ENCODE measurements at places on chromosomes 6 and 20. TPM values are rescaled to one million over a fixed set of nuclear protein-coding genes. Genes with fewer than 3 reads are reported as not detected.

DNA sequence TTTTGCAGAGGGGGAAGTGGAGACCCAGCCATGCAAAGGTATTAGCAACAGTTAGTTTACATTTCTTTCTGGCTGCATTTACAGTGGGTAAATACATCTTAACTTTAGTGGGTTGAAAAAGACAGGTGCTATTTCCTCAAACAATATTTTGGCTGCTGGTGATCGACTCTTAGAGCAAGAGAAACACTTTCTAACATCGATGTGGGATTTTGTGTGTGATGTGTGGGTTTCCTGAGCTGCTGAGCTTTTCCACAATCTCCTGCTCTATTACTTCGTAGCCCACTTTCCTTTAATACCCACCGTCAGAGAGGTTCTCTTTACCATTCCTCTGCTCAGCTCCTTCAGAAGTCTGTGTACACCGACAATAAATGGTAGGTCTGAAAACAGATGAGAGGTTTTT lies 339.0 kb downstream of the NRN1 start:
- no peak for DNase-seq

GRCh38 chr6:137867685-137868509 lies 838 bp downstream of the TNFAIP3 start:
- peak; percentile 59 for DNase-seq

DNA sequence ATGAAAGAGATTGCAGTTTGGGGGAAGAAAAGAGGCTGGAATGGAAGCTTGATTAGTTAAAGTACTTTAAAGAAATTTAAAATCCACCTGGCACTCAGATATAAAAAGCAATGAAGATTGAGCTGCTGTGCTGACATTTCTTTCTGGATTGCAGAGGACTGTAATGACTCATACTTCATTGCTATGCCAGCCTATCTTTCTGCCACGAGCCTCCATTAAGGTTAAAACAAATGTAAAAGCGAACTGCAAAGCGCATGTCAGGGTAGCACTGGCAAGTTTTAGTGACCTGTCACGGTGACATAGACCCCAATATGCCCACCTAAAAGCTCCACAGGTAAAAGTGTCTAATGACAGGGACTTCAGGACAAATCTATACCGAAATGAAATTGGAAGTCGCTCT lies 449.6 kb downstream of the C6orf118 start:
- DNase-seq, result no peak

DNA sequence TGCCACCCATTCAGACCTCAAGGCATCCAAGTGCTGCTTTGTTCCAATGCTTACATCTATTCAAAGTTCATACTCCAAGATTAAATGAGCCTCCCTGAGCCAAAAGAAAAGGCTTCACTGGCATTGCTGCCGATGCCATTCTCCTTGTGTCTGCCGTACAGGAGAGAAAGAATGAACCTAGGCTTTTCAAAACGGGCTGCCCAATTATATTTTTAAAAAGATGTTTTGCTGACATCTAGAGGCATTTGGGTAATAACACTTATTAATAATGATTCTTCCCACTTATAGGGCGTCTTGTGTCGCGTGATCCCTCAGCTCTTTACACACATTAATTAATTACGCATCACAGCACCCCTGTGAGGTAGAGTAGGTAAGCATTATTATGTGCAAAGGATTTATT lies 545.6 kb downstream of the PKHD1 start:
- peak; percentile 38 for DNase-seq

DNA sequence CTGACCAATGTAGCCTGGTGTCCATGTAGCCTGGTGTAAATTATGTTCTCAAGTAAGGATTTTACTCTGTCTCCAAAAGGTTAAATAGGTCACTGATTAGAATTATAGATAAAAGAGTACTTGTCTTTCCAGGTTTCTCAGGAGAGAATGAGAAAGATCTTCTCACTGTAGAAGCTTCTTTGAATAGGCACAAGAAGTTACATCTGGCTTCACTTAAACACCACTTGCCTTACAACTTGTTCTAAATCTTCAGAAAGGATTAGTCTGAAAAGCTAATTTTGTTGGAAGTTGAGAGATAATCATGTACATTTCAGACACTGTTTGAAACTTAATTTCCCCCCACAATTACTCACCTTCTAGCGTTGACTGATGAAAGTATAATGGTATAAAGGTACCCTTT lies 275.3 kb downstream of the FARS2 start:
- DNase-seq, result no peak

The GCNT2 gene
- total RNA-seq, result 1.9 TPM

The RRBP1 gene
- total RNA-seq, result 125 TPM

The PGC gene
- total RNA-seq, result not detected

The TAGAP gene
- total RNA-seq, result 0.66 TPM
